ENCODE measurements at places on chromosomes 1 and 21.

GRCh38 chr1:95641386-95641785 is 407.4 kb downstream of the RWDD3 start:
- no peak for DNase-seq

- peak; percentile 49 for DNase-seq
Measured at GRCh38 chr1:93489756-93490155, 41.8 kb downstream of the FNBP1L start.

- no peak for DNase-seq
Measured at GRCh38 chr1:201606096-201606495, 67.2 kb downstream of the NAV1 start.

GRCh38 chr1:10830961-10831668 is 34.7 kb upstream of the CASZ1 start:
- no peak for DNase-seq

- no peak for DNase-seq
Measured at GRCh38 chr1:53108646-53109580, 33.5 kb downstream of the SLC1A7 start.

GRCh38 chr1:110390692-110391245 is at the start of gene SLC16A4:
SLC16A4 (minus strand) TSS chr1:110391026; CDS start chr1:110389323, 1,703 bp downstream.
- DNase-seq, result peak; percentile 19

- no peak for DNase-seq
Measured at GRCh38 chr1:27804791-27805190, 25.8 kb upstream of the PPP1R8 start.

GRCh38 chr1:65431111-65431705 is 10.7 kb downstream of the LEPR start:
- DNase-seq, result peak; percentile 80

Measured in pons (tissue), 1 donor.